ENCODE measurements at places on chromosomes 12 and 14. TPM values are rescaled to one million over a fixed set of nuclear protein-coding genes. Genes with fewer than 3 reads are reported as not detected.

Gene CBX5
- 134 TPM for total RNA-seq

Gene BTG1
- 15.5 TPM for total RNA-seq

Gene GRIP1
- 33.4 TPM for total RNA-seq

Gene GPX2
- total RNA-seq: 0.30 TPM

Gene SDR9C7
- total RNA-seq: not detected

Gene KRT75
- total RNA-seq: 0.06 TPM

Gene CACNA2D4
- total RNA-seq: 1.8 TPM

Gene MGST1
- total RNA-seq: 20.3 TPM

Gene ACRBP
- 0.69 TPM for total RNA-seq

Gene CFL2
- 71.6 TPM for total RNA-seq

Gene KIF26A
- total RNA-seq: 15.5 TPM

Gene C12orf42
- total RNA-seq: 0.17 TPM

Gene CIDEB
- total RNA-seq: 14.8 TPM

Gene SLC25A21
- 4.5 TPM for total RNA-seq

Gene GPR84
- total RNA-seq: 0.99 TPM

Gene ZNF385A
- 5.0 TPM for total RNA-seq

Gene SPIC
- total RNA-seq: not detected

Gene NGB
- 2.6 TPM for total RNA-seq

Gene SIRT4
- 4.7 TPM for total RNA-seq

Gene GSC
- total RNA-seq: not detected

Gene PTGDR
- total RNA-seq: 10.6 TPM

Gene ERBB3
- 41.1 TPM for total RNA-seq

Gene HOXC10
- total RNA-seq: not detected

Gene CMTM5
- total RNA-seq: 33.9 TPM

Gene HPD
- 0.30 TPM for total RNA-seq

Gene SFSWAP
- 20.1 TPM for total RNA-seq

Gene ZBTB42
- 0.99 TPM for total RNA-seq

Gene CAPZA3
- not detected for total RNA-seq

Gene DPY19L2
- total RNA-seq: 48.8 TPM

Gene TAS2R7
- total RNA-seq: not detected

Gene KLHDC1
- total RNA-seq: 14.9 TPM

Gene RNASE7
- not detected for total RNA-seq

Gene ITGB7
- 0.61 TPM for total RNA-seq

Gene RASAL1
- total RNA-seq: 0.72 TPM

Gene REC8
- 18.7 TPM for total RNA-seq

Gene NANOG
- total RNA-seq: 0.17 TPM

Gene CLEC2B
- total RNA-seq: 18.7 TPM

Gene LTBP2
- total RNA-seq: 23.9 TPM

Gene TDRD9
- 2.2 TPM for total RNA-seq

Gene FBLN5
- 33.0 TPM for total RNA-seq

Gene SLC6A13
- 711 TPM for total RNA-seq

Gene EXD2
- 33.2 TPM for total RNA-seq
